Small intestine (tissue), 16 donors: ENCODE measurements at places on chromosomes 6 and 20.
A peak's percentile ranks its signal among the peaks of the same experiment; 100 is the strongest.

GRCh38 chr6:3825851-3826581 is 23.2 kb upstream of the FAM50B start:
- peak; percentile 86 for DNase-seq

- no peak for DNase-seq
Observed at GRCh38 chr6:155684416-155685196, 229.0 kb upstream of the NOX3 start.

GRCh38 chr6:166921570-166921969 is 34.8 kb downstream of the RNASET2 start:
- no peak for DNase-seq

DNA sequence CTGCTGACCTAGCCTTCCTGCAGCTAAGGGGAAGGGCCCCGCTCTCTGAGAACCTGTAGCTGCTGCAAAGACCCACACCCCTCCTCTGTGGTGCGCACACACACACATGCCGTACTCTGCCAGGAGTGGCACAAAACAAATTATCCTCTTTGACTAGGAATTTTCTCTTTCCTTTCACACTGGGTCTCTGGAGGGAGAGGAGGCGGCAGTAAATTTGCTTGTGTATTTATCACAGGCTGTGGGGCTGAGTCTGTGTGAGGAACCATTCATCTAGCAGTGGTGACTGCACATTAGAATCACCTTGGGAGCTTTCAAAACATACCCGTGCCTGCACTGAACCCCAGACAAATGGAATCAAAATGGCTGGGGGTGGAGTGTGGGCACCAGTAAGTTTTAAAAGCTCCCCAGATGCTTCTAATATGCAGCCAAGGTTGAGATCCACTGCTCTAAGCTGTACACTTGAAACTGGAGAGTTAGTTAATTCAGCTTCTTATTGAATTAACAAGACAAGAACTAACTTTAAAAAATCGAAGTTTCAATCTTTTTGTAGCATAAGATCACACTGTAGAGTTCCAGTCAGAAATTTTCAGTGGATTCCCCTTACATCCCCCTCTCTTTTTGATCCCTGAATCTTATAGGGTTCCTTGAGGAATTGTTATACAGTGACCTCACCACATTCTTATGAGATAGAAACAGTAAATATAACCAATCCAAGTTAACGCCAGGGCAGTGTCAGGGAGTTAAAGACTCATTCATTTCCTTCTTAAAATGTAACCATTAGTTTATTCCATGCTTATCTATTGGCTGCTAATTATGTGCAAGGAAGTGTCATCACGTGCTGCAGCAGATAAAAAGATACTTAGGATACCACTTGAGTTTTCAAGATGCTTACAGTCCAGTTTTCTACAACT is 29.8 kb upstream of the GMDS start:
- DNase-seq = no peak

DNA sequence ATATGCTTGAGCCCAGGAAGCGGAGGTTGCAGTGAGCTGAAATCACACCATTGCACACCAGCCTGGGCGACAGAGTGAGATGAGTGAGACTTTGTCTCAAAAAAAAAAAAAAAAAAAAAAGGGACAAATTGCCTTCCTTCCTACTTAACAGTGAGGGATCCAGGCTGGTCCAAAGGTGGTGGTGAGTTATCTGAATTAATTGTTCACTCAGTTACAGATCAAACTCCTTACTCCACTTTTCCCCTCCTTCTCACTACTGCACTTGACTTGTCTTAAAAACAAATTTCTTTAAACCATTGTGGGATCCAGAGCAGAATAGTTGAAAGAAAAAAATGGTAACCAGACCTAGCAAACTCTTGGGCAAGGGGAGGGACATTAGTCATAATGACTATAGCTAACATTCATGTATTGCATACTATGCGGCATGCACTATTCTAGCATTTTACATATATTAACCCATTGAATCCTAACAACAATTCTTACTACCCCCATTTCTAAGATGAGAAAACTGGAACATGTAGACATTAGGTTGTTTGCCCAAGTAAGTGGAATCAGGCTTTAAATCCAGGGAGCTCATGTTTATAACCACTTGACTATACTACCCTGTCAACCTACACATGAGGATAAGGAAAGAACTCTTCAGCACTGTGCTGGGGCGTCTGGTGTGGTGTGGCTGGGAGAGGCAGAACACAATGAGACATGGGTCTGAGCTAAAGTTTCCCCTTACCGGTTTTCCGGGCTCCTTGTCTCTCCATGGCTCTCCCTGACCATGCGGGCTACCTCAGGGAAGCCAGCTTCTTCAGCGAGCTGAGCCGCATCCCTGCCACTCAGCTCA is 1.5 kb downstream of the GPANK1 start:
- peak; percentile 81 for DNase-seq
